ENCODE measurements at places on chromosomes 4 and X.

DNA sequence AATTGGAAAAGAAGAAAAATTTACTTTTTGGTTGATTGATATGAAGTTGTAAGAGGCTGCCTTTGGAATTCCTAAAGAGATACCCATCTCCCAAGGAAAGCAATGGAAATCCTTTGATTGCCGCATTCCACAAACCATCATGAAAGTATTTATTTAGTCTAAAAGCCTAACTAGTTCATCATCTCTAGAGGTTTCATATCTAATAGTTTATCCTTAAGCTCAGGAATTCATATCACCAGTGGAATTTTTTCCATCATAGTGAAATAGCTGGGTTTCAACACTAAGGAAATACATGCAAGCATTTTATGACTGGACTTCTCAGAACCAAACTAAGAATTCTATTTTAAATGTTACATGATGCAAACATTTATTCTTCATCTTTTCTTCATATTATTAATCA, 144.9 kb downstream of the FBXO8 start:
- DNase-seq = no peak

GRCh38 chrX:13786048-13786447, 30.8 kb downstream of the GPM6B start:
- no peak for DNase-seq

DNA sequence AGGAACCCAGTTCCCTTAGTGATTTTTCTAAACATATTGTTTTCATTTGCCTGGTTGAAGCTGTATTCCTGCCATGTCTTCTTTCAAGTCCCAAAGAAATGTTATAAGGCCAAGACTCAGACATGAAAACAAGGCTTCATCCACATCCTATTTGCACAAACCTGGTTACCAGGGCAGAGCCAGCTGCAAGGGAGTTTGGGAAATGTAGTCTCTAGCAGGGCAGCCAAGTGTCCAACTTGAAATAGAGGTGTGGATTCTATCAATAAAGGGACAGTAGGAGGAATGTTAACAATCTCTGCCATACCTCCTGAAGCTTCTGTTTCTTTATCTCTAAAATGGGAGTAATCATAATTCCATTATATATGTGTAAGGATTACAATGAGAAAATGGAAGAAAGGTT, 56.6 kb downstream of the INTS12 start:
- DNase-seq = no peak

DNA sequence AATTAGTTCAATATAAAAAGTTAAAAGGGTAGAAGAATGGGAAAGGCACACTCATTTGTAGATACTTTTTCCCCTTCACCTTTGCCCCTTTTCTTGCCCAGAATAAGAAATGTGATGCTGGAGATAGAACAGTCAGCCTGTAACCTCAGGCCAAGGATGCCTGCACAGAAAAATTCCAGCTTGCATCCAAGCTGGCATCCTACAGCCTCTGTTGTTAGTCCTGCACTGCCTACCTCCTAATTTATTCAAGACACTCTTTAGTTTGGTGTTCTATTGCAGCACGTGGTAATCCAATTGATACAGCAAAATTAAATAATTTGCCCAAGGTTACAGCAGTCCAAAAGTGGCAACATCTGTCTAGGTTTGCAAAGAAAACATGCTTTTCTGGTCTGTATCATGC, 9.7 kb upstream of the USO1 start:
- DNase-seq = no peak

DNA sequence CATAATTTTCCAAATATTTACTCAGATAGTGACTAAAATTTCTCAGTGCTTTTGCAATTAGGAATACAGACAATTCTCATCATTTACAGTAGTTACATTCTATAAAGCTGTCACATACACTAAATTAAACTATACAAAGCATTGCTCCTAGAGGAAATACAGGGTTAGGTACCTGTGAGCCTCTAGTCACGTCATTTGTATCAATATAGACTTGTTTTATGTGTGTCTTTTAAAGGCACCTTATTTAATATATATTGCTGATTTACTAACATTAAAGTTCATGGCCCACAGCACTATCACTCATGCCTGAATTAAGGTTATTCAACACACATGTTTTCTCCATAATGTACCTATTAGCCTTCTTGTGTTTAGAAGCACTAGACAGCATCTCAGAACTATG, 78.7 kb downstream of the PABPC4L start:
- no peak for DNase-seq

DNA sequence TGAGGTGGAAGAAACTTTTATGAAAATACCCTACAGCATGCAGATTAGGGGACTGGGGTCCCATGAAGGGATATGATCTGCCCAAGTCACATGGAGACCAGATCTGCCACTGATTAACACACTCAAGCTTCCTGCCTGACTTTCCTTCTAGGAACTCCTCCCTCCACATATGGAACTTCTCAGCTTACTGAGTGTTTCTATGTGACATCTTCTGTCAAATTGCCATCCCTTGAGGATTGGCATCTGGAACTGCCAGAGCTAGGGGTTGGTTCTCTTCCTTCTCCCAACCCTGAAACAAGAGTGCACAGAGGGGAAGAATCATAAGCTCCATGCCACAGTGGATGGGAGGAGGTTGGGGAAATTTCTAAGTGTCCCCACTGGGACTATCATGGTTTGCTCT, 150.6 kb upstream of the MBNL3 start:
- DNase-seq = no peak

GRCh38 chr4:63541828-63542227, 867.4 kb downstream of the TECRL start:
- no peak for DNase-seq

DNA sequence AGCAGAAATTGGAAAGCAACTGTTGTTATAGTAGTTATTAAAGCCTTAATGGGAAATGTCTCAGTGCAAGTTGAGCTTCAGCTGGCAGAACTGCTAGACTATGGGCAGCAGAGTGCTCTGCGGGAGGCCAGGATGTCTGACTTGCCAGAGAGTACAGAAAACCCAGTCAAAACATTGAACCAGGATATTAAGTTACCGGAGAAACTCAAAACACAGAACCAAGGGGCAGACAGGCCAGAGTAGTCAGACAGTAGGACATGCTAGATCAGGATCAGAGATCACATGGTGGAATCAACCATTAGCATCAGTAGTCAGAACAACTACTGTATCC, 72.9 kb upstream of the TNIP3 start:
- DNase-seq = no peak

All from fibroblast of skin of right quadriceps (primary cell).